HCT116 (cell line): ENCODE measurements at places on chromosomes 3 and 15. TPM values are rescaled to one million over a fixed set of nuclear protein-coding genes. Genes with fewer than 3 reads are reported as not detected.

GRCh38 chr3:24764236-24764915 lies 269.7 kb upstream of the THRB start:
- no peak for DNase-seq

The ZDHHC3 gene
- 61.1 TPM for total RNA-seq

The IL20RB gene
- total RNA-seq = 6.1 TPM

DNA sequence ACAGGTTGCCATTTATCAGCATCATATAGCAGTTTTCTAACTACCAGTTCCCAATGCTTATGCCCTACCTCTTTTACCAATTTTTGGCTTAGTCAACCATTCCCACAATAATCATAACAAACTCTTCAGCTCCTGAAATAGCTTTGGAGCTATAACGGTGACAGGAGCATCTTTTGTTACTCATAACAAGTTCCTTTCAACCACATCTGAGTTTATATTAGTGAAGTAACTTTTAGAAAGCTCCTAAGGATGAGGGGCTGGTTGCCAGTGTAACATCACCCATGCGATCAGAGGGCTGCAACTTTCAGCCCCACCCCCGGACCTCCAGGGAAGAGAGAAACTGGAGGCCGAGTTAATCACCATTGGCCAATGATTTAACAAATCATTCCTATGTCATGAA lies 495.3 kb upstream of the RASGRP1 start:
- DNase-seq = no peak

GRCh38 chr15:71634820-71635560 lies 175.4 kb upstream of the NR2E3 start:
- DNase-seq = no peak

The C3orf49 gene
- total RNA-seq = not detected

- no peak for DNase-seq
Observed at GRCh38 chr3:49469037-49469935, 781 bp upstream of the DAG1 start.

DNA sequence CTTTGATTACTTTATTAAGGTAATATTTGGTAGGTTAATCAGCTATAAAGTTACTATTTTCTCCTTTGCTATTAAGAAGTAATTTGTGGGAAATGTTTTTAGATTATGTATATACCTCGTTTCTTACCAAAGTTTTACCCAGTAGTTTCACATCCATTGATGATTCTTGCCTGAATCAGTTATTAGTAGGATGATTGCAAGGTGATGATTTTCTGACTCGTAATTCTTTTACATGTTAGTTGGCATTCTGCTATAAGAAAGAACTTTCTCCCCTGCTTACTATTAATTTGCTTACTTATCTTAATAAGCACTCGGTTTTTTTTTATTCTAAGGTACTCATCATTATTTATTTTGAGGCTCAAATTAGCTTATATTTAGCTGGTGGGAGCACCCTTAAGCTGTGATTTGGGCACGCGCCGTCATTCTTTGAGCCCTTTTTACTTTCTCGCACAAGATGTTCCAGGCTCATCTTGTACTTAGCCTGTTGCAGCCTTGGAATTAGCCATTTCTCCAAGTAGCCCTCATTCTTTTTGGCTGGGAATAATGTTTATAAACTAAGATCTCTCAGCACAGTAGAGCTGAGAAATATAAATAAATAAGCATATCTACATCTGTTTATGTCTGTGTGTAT lies 15.3 kb downstream of the USP3 start:
- DNase-seq = no peak

The GOLGA8Q gene
- total RNA-seq = not detected

The UBE2E2 gene
- total RNA-seq = 21.4 TPM

The SMAD6 gene
- total RNA-seq = 6.6 TPM

DNA sequence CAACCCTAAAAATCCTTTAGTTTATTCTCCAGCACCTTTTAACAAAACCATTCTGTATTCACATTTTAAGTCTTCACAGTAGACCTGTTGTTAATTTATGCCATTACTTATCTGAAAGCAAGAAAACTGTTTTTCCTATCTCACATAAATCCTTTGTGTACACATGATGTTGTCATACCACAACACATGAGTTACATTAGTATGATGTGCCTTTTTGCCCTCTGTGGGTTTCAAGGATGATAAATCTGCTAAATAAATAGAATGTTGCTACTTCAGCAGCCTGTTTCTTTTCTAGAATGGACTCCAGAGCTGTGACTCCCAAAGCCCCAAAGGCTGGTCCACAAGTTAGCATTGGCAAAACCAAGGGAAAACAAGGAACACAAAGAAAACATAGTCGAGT lies 151.6 kb downstream of the SERPINI1 start:
- DNase-seq = no peak

- DNase-seq = no peak
Observed at GRCh38 chr3:196054661-196055060, 27.2 kb downstream of the TFRC start.

The NR2E3 gene
- total RNA-seq = 0.59 TPM

- no peak for DNase-seq
Observed at GRCh38 chr3:72448858-72449257, 399.4 kb downstream of the SHQ1 start.

The CFAP91 gene
- total RNA-seq = 0.96 TPM

DNA sequence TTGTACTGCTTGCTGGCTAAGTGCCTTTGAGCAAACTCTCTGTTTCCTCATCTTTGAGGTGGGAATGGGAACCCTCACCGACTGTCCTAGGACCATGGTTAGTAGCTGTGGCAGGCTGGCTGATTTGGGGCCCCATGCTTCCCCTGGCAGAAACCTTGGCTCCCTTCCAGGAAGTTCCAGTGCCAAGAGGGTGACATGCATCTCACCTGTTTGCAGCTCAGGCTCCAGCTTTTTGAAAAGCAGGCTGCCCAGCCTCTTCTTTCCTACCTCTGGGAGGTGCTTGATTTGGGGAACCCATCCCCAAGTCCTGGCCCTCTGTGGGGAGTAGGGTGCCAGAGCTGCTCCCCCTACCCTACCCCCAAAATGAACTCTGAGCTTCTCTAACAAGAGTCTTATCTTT lies 50.8 kb downstream of the RAB11A start:
- no peak for DNase-seq

DNA sequence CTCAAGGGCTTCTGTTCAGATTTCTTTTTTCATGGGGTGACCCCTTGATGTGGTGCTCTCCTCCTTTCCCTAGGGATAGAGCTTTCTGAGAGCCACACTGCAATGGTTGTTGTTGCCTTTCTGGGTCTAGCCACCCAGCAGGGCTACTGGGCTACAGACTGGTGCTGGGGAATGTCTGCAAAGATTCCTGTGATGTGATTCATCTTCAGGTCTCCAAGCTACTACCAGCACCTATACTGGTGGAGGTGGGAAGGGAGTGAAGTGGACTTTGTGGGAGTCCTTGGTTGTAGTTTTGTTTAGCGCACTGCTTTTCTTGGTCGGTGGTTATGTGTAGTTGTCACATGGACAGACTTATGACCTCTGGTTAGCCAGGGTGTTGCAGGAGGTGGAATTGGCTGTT lies 392.3 kb upstream of the CNTN6 start:
- DNase-seq = no peak

The PIK3CA gene
- total RNA-seq = 17.9 TPM

- no peak for DNase-seq
Observed at GRCh38 chr3:30890907-30891306, 3.6 kb downstream of the GADL1 start.

The SNRK gene
- total RNA-seq = 12.7 TPM

- DNase-seq = no peak
Observed at GRCh38 chr3:6697722-6698121, 163.2 kb upstream of the GRM7 start.

GRCh38 chr15:29143909-29144635 lies 125.5 kb downstream of the NSMCE3 start:
- DNase-seq = no peak

The AGBL1 gene
- total RNA-seq = not detected

- no peak for DNase-seq
Observed at GRCh38 chr3:27666708-27667107, 55.4 kb downstream of the EOMES start.

GRCh38 chr3:58495101-58495500 lies 3.2 kb downstream of the KCTD6 start:
- DNase-seq = no peak

DNA sequence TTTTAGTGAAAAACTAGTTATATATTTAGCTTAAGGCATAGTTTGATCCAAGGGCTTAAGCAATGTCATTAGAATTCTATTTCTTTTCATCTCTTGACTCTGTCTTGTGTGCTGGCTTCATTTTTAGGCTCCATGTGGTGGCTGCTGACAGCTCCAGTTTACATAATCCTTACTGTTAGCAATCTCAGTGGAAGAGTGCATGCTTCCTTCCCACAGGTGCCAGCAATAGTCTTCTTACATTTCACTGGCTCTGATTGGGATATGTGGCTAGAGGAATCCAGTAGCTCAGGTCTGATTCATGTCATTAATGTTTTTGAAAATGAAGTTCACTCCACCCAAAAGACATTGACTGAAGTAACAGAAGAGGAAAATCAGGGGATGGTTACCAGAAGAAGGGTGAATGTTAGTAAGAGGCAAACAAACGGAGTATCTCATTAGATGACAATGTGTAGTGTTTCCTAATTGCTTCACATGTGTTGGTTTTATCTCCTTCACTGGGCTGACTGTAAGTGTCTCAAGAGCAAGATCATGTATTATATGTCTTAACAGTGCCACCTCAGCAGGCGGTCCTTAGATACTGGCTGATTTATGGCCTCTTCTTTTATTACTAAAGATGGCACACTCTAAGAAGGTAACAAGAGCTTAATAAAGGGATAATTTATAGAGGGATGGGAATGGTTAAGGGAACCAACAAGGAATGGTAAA lies 25.6 kb upstream of the TCF12 start:
- DNase-seq = no peak

GRCh38 chr3:178705925-178706324 lies 169.7 kb downstream of the KCNMB2 start:
- DNase-seq = no peak
